ENCODE measurements at places on chromosomes 7 and 10. TPM values are rescaled to one million over a fixed set of nuclear protein-coding genes. Genes with fewer than 3 reads are reported as not detected.

Gene TEX47
- total RNA-seq, result not detected

Gene MXI1
- 8.5 TPM for total RNA-seq

Gene CCDC136
- total RNA-seq, result 0.39 TPM

Gene WNT8B
- total RNA-seq, result not detected

Gene EPO
- not detected for total RNA-seq

Gene IGFBP3
- total RNA-seq, result 1.0 TPM

Gene FGFR2
- 14.7 TPM for total RNA-seq

Gene SDK1
- total RNA-seq, result 1.6 TPM

Gene STOX1
- total RNA-seq, result not detected

Gene VWDE
- not detected for total RNA-seq

Gene ACSM6
- total RNA-seq, result not detected

Gene OR2A12
- not detected for total RNA-seq

Gene VAX1
- not detected for total RNA-seq

Gene NFKB2
- total RNA-seq, result 53.7 TPM

Gene ZPBP
- not detected for total RNA-seq

Gene AKR1C8
- total RNA-seq, result not detected

Gene CALY
- total RNA-seq, result not detected

Gene PLEKHS1
- total RNA-seq, result not detected

Gene ZNF394
- 14.8 TPM for total RNA-seq

Gene C10orf120
- total RNA-seq, result not detected

Gene SEMA3E
- total RNA-seq, result 0.23 TPM

Gene UCN3
- not detected for total RNA-seq

Gene ELFN1
- total RNA-seq, result 0.23 TPM

Gene ARID5B
- 10.4 TPM for total RNA-seq

Gene IQUB
- not detected for total RNA-seq

Gene CPA4
- 10.8 TPM for total RNA-seq

Gene RNF32
- 0.94 TPM for total RNA-seq

Gene CFAP58
- total RNA-seq, result 1.1 TPM

Gene HEPACAM2
- not detected for total RNA-seq

Gene GSTO2
- total RNA-seq, result 50.1 TPM

Gene ABCB1
- not detected for total RNA-seq

Gene IGF2BP3
- 12.0 TPM for total RNA-seq

Gene CCNY
- 43.4 TPM for total RNA-seq

Gene CYP2C19
- not detected for total RNA-seq

Gene HOXA1
- total RNA-seq, result 9.6 TPM

Gene NUTM2A
- 1.0 TPM for total RNA-seq

Gene TRIM73
- 0.08 TPM for total RNA-seq

Gene PRKG1
- total RNA-seq, result 0.16 TPM

Gene C10orf143
- not detected for total RNA-seq

Gene HMX2
- not detected for total RNA-seq

Gene GNAT3
- not detected for total RNA-seq

Gene SPACDR
- total RNA-seq, result not detected

Gene FAM131B
- 0.08 TPM for total RNA-seq

Gene NKX1-2
- total RNA-seq, result 2.6 TPM

Gene ZC3HAV1L
- total RNA-seq, result 9.3 TPM

Gene ENTPD1
- total RNA-seq, result not detected

Gene ZNF467
- total RNA-seq, result 0.68 TPM

Gene ST8SIA6
- total RNA-seq, result not detected

Gene FAM25C
- not detected for total RNA-seq

Gene MYPN
- total RNA-seq, result not detected

Gene INHBA
- total RNA-seq, result 121 TPM

Gene VWC2
- total RNA-seq, result not detected

Gene CUZD1
- total RNA-seq, result 0.39 TPM

Gene FRAT1
- 1.6 TPM for total RNA-seq

Gene PCBD1
- 56.5 TPM for total RNA-seq

Measured in hair follicular keratinocyte (primary cell).